Right lobe of liver (tissue), 6 donors: ENCODE measurements at places on chromosomes 7 and 10.

GRCh38 chr7:7321681-7322080, 139.3 kb downstream of the C1GALT1 start:
- DNase-seq = peak; percentile 24

DNA sequence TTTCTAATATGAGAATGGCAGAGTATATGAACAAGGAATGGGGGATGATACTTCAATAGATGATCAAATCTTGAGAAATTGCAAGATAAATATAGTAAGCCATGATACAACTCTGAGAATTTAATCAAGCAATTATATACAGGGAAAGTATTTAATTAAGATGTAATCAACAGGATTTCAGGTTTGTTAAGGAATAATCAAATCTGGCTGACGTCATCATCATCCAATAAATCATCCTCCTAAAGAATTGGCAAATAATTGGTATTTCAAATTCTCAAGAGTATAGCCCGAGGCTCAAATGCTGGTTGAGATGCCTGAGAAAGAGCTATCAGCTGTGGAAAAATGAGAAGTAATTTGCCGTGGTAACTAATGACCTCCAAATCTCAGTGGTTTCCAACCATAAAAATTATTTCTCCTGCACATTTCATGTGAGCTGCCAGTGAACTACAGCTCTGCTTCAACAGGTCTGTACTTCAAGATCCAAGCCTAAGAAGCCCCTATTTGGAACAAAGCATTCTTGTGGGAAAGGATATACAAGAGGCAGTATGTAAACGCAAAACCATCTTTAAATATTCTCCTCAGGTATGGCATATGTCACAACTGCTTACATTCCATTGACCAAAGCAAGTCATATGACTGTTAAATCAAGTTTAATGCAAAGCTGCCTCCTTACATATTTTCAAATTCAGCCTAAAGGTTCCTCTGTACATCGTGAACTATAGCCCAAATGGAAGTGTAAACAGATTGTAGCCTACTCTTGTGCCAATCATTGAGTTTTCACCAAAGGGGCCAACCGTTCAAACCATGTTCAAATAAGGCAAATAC, 503.0 kb downstream of the KIF20B start:
- no peak for DNase-seq

DNA sequence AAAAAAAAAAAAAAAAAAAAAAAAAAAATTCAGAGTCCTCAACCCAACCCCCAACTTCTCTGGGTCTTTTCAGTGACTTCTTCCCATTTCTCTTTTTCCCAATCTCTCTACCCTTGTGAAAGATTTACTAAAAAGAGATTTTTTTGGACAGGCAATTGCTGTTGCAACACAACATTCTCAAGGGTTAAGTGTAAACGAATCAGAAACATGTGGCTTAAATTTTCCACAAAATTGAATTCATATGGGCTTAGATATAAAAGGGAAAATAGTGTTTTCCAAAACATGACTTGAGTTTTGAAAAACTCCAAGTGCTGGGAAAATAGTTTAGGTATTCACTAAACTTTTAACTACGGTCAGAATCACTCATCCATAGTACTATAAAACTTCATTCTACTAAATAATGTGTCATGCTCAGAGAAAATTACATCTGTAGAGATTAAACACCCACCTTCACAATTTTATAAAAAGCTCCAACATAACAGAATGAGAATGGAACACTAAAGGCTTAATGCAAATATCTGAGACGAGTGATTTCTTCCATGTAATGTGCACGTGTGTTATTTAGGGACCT, 643.1 kb downstream of the PARD3 start:
- no peak for DNase-seq

GRCh38 chr7:127317447-127317961, 64.8 kb upstream of the GRM8 start:
- DNase-seq = no peak

- no peak for DNase-seq
Observed at GRCh38 chr7:13987395-13987794, 2.1 kb downstream of the ETV1 start.

DNA sequence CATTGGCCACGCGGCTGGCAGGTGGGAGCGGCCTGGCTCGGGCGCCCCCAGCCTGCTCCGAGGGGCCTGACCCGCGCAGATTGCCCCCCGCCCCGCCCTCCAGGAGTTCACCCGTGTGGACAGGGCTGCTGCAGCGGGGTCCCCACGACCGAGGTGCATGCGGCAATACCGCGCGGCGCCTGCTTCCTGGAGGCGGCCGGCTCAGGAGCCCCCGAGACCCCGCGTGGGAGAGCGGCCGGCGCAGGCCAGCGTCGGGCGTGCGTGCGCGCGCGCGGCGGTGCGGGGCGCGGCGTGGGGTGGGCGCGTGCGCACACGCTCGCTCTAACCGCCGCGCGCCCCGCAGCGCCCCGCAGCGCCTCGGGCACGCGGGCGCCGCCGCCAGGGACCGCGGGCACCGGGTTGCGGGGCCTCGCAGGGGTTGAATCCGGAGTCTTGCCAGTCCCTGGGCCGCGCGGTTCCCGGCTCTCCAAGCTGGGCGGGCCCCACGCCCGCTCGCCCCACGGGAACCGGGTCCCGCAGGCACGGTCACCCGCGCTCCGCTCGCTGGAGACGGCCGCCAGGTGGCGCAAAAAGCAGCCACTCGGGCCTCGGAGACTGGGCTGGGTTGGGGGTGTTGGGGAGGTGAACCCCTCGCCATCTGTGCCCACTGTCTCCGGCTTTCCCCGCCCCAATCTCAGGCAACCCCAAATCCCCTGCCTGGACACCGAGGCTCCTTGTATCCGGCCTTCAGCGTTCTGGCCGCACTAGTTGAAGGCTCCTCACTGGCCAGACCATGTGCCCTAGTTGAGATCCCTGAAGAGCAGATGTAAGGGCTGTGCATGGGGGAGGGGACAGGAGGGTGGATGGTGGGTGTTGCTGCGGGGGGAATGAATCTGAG, 1.3 kb upstream of the ACHE start:
- DNase-seq = peak; percentile 64

- DNase-seq = peak; percentile 26
Observed at GRCh38 chr7:30923774-30924413, 12.2 kb downstream of the AQP1 start.

GRCh38 chr10:36493516-36493880, 631.9 kb upstream of the ANKRD30A start:
- no peak for DNase-seq

DNA sequence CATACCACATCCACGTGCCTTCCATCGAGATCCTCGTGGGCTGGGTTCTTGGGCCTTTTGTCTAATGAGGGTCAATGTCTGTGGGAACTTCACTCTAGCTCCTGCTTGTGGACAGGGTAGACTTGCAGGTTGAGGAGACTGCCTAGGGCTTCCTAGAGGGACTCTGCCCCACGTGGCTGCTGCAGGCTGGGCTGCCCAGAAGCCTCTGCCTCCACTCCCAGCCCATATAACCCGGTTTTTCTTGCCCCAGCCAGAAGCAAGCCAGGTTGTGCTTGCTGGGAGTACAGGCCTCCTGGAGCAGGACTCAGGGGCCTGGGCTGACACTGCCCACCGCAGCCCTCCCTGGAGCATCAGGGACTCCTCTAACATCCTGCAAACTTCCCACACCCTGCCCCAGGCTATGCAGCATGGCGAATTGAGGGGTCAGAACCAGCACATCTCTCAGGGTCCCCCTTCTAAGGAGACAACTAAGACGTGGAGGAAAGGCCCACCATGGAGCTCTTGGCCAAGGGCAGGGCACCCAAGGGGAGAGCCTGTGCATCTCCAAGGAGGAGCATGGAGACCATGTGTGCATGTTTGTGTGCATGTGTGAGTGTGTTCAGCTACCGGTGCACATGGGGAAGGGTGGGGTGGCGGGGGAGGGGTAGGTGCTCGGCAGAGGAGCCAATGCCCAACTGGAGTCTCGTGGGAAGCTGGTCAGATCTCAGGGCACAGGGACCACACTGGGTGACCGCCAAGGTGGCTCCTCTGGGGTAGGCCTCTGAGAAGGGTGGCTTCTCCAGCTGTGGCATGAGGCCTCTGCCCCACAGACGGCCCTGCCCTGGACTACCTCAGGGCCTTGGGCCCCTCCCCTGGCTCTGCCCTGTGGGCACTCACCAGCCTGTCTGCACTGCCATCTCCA, 62.6 kb downstream of the RASGEF1A start:
- DNase-seq = peak; percentile 46

DNA sequence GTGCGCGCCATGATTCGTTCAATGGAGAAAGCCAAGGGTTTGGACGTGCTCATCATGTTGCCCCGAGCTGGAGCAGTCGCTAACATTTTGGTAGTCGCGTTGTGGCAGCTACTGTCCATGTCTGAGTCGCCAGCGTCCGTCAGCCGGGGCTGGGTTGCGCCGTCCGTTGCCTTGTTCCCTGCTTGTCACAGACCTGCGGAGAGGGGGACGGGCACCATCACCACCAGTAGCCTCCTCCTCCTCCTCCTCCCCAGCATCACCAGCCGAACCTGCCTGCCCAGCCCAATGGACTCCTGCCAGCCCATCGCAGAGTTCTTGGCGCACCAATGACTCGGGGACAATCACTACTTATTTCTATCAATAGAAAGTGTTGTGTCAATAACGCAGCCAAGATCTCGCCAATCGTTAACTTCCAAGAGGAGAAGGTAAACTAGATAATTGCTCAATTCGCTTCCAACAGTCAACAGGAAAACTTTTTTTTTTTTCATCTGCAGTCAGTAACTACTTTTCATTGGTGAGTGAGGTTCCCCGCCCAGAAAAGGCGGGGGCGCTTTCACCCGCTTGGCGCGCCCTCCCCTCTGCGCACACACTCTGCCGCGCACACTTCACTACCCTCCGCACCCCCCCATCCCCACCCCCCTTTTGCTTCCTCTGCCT, at the start of gene FEZF1:
TSS of gene FEZF1 (minus strand) at position 432 of the 657 bp plus-strand sequence. CDS start at position 119, 313 bp downstream.
- DNase-seq = peak; percentile 81

DNA sequence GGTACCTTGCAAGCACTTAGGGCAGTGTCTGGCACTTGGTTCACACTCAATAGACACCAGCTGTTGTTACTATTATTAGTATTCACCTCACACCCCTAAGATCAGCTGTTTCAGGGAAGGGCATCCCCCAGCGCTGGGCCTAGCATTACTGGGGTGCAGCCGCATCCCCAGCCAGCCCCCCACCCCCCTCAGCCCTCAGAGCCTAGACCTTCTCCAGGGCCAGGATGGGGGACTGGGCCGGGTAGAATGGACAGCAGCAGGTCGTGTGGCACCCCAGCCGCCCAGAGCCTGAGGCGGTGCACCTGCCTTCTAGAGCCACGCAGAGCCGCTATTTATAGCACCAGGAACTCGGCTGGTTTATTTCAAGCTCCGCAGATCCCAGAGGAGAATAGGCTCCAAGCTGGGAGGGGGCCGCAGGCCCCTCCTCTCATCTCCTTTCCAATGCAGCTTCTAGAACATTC, 60.5 kb downstream of the GTF2IRD1 start:
- DNase-seq = no peak

DNA sequence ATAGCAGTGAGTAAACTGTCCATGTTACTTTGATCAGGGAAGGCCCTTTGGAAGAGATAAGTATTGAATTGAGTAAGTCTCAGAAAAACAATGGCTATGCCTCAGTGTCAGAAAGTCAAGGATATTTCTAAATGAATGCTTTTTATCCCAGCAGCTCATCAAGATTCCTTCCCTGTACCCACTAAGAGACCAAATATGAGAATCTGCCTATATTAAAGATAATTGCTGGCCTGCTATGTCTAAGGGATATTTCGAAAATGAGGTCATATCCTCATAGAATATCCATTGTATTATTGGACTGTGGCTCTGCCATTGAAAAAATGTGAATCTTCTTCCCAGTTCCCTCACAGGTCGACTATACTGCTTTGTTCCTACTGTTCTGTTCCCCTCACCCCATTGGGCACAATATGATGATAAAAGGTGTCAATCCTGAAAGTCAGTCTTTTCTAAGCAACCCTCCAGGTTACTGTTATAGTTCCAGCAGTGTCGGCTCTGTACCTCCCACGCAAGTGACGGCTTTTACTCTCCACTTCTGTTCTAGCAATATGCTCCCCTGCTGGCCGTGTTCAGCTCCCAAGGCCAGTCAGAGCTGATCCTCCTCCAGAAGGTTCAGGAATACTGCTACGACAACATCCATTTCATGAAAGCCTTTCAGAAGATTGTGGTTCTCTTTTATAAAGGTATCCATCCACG, 51.7 kb downstream of the BZW2 start:
- DNase-seq = no peak

DNA sequence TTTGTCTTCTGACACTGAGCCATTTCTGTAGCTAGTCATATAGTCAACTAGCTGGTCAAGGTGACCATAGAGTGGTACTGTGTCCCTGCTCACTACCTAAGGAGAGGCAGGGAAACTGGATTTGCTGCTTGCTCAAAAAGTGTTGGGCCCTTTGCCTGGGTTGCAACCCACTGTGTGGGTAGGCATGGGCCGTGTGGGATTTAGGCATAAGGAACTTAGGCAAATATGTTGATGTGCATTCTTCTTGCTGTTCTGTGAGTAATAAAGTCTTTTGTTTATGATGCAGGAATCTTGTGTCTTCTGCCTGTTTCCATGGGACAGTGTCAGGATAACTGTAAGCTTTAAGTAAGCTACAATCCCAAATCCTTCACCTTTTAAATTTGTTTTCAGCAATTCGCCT, 23.1 kb upstream of the TCTN3 start:
- no peak for DNase-seq

GRCh38 chr10:127834221-127834620, 58.5 kb downstream of the CLRN3 start:
- DNase-seq = no peak

DNA sequence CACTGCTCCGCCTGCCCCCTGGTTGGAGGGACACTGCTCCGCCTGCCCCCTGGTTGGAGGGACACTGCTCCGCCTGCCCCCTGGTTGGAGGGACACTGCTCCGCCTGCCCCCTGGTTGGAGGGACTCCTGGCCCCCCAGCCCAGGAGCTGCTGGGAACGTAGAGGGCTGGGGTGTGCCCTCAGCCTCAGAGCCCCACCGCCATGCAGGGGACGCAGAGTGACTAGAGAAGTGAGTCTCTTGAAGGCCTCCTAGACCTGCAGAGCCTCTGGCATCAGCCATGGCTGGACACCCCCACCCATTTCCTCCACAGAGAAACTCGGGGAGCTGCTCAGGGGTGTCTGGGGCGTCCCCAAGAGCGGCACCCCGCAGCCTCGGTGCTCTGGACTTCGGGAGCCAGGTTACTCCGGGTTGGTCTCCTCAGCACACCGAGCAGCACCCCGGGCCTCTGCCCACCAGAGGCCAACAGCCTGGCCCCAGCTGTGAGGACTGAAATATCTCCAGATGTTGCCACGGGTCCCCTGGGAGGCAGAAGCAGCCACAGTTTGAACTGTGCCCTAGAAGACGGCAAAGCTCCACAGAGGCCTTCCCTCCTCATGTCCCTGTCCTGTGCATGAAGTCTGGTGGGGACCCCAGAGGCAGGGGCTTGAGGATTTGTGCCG, 191.9 kb downstream of the ELFN1 start:
- DNase-seq = peak; percentile 80
